ENCODE measurements at places on chromosomes 7 and 10.

DNA sequence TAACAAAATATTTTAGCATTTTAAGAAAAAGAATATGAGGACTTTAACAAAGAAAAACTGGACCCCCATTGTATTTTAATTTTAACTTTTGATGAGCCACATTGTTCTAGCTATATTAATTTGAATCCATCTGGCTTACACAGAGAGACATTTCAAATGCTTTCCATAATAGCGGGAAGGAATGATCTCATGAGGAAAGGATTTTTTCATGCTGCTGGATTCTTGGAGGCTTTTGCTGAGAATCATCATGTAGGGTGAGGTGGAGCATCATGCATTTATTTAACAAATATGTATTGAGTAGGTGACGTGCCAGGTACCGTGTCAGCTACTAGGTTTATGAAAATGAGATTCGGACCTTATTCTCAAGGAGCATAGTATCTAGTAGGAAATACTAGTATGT is 1006.3 kb downstream of the SORCS1 start:
- no peak for DNase-seq

DNA sequence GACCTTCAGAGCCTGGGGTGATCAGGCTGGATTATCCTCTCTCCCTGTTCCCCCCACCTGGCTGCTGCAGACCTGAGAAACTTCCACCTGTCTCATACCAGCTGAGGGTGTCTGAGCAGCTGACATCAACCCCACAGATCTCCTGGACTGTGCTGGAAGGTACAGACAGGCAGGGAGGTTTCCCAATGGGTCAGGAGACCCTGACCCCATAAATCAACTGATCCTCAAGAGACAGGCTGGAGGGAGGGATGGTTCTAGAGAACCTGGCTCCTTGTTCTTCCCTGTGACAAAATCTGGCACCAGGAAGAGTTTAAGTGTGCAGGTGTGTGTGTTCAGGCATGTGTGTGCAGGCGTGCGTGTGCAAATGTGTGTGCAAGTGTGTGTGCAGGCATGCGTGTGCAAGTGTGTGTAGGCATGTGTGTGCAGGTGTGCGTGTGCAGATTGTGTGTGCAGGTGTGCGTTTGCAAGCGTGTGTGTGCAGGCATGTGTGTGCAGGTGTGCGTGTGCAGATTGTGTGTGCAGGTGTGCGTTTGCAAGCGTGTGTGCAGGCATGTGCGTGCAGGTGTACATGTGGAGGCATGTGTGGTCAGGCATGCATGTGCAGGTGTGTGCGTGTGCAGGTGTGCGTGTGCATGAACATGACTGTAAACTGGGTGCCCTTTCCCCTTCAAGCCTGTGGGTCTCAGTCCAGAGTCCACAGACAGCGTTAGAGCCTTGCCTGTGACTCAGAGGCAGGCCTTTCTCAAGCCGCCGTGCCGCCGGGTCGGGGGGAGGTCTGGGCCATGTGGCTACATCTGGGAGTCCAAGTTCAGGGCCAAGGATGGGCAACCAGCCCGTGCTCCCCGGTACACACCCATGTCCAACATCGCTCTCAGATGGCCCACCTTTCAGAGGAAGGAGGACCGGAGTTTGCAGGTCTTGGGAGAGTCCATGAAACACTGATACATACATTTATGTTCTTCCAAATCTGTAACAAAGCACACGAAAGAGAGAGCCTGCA is 50.1 kb upstream of the ELN start:
- DNase-seq = no peak

DNA sequence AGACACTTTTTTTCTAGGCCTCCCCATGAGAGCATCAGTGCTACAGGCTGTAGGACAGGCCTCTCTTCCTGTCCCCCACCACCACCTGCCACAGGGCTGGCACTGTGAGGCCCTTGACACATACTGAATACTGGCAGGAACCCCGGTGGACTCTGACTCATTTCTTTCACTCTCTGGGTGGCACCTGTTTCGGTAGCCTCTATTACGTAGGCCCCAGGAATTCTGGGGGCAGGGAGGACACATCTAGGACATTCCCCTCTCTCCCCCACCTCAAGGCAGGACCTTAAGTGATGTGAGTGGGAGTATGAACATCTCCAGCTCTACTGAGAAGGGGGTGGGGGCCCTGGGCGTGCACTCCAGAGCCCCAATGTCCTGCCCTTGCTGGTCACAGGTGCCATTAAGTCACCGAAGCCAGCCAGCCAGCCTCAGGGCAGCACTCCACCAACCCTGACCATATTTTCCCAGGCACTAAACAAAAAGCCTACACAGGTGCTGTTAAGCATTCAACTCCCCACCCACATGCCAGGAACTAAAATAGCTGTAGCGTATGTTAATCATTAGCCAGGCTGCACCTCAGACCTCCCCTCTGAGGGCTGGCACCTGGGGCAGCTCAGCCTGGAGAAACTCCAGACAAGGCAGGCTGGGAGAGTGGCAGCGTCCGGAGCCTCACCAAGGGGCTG is 8.9 kb downstream of the ANXA11 start:
- no peak for DNase-seq

- DNase-seq = no peak
These were observed 145.7 kb downstream of the HGF start for GRCh38 chr7:81624021-81624592.

GRCh38 chr10:7409045-7409731 is 1.6 kb downstream of the SFMBT2 start:
- DNase-seq = no peak

DNA sequence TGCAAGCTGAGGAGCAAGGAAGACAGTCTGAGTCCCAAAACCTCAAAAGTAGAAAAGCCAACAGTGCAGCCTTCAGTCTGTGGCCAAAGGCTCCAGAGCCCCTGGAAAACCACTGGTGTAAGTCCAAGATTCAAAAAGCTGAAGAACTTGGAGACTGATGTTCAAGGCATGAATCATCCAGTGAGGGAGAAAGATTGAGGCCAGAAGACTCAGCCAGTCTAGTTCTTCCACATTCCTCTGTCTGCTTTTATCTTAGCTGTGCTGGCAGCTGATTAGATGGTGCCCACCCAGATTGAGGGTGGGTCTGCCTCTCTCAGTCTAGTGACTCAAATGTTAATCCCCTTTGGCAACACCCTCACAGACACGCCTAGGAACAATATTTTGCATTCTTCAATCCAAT is 20.1 kb upstream of the MDFIC start:
- DNase-seq = no peak

DNA sequence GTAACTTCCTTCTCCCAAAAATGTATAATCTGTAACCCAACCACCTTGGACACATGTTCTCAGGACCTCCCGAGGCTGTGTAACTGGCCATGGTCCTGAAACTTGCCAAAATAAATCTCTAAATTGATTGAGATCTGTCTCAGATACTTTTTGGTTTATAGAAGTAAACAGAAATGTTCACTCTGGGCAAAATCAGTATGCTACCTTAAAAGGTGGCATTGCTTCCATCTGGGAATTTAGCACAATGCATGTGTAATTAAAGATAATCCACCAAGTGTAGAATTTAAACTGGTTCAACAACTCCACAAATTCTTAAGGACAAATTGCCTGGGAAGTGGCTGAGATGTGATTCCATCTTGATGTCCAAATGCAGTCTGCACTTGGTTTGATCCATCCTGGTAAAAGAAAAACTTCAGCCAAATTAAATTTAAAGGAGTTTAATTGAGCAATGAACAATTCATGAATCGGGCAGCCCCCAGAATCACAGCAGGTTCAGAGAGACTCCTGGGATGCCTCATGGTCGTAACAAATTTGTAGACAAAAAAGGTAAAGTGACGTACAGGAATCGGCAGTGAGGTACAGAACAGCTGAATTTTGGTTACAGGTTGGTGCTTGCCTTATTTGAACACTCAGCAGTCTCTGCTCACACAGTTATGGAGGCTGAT is 102.6 kb upstream of the PFKP start:
- DNase-seq = no peak

Measured in posterior cingulate gyrus (tissue), 11 donors.